ENCODE measurements at places on chromosomes 16 and 17.
A peak's percentile ranks its signal among the peaks of the same experiment; 100 is the strongest.

DNA sequence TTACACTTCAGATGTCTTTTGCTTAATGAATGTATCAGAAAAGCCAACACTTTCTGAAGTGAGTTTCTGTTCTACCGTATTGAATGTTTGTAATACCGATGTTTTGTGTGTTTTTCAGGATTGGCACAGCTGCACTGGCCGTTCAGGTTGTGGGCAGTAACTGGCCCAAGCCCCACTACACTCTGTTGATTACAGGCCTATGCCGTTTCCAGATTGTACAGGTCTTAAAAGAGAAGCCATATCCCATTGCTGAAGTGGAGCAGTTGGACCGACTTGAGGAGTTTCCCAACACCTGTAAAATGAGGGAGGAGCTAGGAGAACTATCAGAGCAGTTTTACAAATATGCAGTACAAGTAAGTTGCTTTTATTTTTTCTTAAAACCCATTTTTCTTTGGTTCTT is 4.7 kb upstream of the ABCC11 start:
- DNase-seq: no peak

- no peak for DNase-seq
Measured at GRCh38 chr16:13186813-13187212, 285.4 kb downstream of the SHISA9 start.

DNA sequence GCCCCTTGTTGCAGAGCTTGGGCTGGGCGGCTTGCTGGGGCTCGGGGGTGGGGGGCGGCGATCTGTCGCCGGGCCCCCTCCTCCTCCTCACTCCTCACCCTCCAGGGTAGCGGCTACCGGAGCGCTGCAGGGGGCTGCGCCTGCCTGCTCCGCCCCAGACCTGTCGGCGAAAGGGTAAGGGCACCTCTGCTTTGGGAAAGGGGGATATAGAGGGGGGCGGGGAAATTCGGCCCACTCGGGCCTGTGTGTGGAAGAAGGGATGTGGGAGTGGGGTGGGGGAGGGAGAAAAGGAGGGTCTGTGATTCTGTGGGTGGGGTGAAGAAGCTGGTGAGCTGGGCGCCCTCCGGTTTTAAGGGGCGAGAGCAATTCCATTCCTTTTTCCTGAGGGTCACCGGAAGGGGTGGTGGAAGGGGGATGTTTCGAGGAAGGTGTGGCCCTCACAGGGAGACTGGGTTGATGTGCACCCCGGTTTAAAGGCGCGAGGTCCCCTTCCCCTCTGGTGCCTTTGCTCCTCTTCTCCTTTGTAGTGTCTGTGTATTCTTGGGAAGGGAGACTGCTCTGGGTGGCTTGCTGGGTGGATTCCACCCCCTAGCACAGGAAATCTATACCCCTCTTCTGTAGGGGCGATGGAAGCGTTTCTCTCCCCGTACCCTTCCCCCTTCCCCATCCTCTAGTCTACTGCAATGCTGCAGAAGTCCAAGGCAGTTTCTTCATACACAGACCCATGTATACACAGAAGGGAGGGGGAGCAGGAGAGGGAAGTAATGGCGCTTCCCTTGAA is 878 bp downstream of the TAOK1 start:
- no peak for DNase-seq

DNA sequence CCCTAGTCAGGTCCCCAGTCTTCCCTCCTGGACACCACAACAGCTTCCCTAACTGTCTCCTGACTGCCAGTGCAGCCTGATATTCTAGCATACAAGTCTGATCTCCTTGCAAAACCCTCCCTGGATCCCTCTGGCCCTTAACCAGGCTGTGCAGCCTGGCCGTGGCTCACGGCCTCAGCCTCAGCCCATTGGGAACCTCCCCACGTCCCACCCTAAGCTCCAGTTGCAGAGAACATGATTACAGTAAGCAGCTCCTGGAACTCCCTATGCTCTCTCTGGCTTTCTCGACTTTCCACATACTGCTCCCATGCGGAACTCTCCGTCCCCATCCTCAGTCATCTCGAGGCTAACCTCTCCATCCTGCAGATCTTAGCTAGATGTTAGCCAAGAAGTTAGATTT is 13.0 kb downstream of the ALOX12B start:
- no peak for DNase-seq

- peak; percentile 47 for DNase-seq
Measured at GRCh38 chr17:44084131-44084538, 13.6 kb downstream of the G6PC3 start.

DNA sequence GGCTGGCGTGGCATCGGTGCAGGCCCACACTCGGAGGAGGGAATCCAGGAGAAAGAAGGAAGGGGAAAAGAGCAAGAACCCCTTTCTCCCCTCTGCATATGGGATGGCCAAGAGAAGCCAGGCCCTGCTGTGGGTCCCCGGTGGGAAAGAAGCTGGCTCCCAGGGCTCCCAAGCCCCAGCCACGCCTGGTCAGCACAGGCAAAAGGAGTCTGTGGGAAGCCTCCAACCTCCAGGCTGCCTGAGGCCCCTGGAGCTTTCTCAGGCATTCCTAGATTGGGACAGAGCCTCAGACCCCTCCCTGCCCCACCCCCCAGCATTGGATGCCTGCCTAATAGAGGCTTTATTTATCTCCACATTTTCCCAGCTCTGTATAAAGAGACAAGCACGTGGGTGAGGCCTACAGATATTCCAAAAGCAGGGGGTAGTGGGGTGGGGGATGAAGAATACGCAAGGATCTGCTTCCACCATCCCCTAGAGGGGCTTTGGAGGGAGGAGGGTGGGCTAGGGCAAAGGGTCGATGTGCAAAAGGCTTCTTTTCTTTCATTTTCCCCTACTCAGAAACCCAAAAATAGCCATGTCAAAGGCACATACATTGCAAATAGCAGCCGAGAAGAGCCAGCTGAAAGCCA is 56.4 kb downstream of the MPRIP start:
- no peak for DNase-seq

- DNase-seq: no peak
Measured at GRCh38 chr17:28346746-28347246, 10.5 kb downstream of the POLDIP2 start.

- no peak for DNase-seq
Measured at GRCh38 chr17:80941743-80942422, 49.8 kb upstream of the CHMP6 start.

- DNase-seq: no peak
Measured at GRCh38 chr17:71790791-71791190, 330.0 kb upstream of the SOX9 start.

DNA sequence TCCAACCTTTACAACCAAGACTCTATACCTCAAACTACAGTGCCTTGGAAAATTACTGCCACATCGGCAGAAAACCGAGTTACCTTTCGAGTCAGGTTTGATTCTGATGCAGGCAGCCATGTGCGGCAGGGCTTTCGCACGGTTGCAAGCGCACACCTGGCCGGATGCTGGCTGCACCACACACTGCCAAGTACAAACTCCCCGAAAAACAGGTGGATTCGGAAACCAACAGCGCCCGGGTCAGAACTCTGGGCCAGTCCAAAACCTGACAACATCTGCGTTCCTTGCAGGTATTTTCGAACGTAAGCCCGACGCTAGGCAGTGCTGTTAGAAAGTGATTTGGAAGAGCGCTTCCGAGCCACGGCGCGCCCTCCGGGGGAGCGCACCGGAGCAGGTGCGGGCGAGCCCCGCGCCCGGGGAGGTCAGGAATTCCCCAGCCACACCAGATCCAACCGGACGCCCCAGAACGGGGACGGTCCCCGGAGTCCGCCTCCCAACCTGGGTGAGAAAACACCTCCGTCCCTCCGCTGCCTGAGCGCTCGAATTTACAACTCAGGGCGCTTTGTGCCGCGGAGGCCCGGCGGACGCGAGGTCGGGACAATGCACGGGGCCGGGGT is 1.2 kb downstream of the USP7 start:
- DNase-seq: no peak

GRCh38 chr17:3469529-3469928 is 2.1 kb downstream of the SPATA22 start:
- DNase-seq: no peak

DNA sequence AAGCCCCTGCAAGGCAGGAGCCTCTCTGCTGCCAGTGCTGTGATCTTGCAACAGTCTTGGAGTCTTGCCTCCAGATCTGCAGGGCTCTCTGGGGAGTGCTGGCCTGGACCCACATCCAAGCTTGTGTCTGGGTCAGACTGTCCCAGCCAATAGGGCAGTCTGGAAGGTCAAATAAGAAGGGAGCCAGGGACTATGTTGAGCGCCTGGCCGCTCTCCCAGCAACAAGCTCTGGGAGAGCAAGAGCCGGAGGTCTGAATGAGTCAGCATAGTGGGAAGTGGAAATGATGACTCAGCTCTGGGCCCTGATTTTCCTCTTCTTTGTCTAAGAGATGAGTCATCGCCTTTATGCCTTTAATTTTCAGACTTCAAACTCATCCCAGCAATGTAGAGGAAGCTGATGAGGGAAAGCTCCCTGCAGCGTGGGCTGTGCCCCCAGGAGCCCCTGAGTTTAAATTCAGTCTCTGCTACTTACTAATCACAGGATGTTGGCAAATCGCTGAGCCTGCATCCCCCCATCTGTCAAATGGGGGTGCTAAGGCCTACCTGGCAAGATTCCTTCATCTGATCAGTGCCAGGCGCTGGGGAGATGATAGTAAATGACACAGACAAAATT is 43.6 kb upstream of the HAPSTR1 start:
- DNase-seq: no peak

DNA sequence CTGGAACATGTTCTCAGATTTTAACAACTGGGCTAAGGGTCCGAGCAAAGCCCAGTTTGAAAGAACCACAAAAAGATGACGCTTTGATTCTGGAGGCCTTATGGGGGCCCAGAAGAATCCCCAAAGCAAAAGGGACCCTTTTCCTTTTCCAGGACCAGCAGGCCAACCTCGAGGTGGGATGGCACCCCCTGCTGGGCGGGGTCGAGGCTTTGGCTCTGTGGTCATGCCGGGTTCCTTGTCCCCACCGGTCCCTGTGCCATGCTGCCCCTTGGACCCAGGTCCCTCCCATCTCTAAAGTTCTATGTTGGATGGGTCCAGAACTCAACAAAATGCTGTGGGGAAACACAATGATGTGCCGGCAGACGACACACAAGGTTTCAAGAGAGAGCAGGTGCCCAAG is 30.9 kb downstream of the TMEM204 start:
- no peak for DNase-seq

GRCh38 chr17:74864866-74865395 is 5.2 kb upstream of the GRIN2C start:
- peak; percentile 80 for DNase-seq

DNA sequence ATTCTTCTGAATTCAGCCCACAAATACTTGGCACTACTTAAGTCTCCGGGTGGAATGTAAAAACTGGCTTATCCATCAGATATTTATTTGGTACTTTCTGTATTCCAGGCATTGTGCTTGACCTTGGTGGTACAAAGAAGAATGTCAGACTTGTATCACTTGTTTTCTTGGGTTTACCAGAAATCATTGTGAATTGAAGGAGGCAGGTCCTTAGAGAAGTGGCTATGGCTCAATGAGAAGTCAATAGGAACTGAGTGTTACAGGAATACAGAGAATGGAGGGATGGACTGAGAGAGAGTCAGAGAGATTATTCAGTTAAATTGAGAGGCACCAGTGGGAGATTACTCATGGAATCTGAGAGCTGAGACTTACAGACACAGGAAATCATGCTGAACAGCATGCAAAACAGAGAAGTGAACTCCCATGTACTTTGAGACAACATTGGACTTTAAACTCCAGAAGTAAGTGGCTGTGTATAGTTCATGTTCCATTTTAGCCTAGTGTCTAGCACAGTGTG is 704.1 kb downstream of the CDH11 start:
- DNase-seq: no peak

DNA sequence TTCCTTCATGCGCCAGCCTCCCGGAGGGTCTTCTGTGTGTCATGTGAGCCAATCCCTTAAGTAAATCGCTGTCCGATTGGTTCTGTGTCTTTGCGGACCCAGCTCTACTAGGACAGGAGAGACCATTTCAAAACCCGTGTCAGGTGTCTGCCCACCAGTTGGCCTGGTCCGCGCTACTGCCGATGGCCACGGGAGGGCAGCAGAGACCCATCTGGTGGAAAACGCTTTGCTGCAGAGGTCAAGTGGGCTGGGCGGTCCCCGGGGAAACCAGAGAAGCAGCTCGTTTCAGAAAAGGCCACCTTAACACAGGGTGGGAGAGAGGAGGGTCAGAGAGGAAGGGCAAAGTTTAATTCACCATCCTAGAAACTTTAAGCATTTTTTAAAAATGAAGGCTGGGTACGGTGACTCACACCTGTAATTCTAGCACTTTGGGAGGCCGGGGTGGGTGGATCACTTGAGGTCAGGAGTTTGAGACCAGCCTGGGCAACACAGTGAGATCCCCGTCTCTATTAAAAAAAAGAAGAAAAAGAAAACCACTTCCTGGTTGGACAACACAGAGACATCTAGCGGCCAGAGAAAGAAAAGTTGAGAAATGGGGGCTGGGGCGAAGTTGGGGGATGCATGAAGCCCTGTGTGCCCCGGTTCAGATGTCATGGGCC is 2.8 kb upstream of the CIBAR2 start:
- DNase-seq: peak; percentile 98

DNA sequence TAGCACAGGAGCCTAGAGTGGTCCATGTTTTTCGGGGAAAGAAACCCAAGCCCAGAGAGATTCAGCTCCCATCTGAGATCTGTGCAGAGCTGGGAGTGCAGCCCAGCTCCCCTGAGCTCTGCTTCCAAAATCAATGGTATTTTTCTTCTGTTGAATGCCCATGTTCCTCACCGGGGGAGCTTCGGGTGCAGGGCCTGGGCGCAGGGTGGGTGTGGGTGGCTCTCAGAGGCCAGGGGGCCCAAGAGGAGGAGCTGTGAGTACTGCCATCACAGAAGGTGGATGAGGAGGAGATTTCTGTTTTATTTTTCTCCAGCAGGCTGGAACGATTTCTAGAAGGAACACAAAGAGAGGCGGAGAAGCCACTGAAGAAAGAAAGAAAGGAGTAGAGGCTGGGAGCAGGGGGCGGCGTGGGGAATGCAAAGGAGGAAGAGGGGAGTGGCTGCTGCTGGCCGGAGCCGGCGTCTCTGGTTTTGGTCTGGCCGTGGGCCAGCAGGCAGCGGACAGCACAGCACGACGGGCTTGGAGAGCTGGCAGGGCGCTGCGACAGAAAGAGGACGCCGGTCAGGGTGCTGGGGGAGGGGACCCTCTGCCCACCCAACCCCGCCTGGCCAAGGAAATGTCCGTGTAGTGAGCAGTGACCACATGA is 76.2 kb upstream of the KSR1 start:
- DNase-seq: peak; percentile 48

DNA sequence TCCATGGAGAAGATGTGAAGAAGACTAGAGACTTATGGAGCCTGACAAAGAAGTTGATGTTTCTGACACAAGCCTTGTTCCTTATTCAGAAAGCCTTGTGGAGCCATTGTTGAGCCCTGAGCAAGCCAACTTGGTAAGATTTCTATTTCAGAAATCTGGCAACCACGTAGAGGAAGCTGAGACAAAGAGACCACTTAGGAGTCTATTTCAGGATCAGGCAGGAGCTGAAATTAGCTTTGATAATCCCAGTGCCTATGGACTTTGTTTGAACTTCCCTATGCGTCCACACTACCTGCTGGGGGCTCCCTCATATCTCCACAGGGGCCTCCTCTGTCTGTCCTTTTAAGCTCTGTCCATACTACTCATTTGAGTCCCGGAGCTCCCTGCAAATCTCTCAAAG is 540.0 kb upstream of the GOT2 start:
- no peak for DNase-seq
